Cortex of kidney (tissue), 1 donor: ENCODE measurements at places on chromosomes 6 and 20.

DNA sequence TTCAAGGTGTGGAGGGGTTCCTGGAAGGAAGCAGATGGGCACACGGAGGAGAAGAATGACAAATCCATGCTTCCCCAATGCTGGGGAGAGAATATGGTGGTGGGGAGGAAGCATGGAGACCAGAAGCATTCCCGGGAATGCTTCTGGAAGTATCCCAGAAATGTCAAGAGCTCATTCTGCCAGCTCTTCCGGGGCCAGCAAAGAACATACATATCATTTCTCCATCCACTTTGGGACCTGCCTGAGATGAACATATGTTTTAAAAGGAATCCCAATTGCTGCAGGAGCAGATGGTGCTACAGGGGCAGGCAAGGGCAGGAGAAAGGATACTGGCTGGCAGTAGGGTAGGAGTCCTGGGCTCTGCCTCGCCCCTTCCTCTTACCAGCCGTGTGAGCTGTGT is 37.9 kb upstream of the CCDC167 start:
- DNase-seq: no peak

DNA sequence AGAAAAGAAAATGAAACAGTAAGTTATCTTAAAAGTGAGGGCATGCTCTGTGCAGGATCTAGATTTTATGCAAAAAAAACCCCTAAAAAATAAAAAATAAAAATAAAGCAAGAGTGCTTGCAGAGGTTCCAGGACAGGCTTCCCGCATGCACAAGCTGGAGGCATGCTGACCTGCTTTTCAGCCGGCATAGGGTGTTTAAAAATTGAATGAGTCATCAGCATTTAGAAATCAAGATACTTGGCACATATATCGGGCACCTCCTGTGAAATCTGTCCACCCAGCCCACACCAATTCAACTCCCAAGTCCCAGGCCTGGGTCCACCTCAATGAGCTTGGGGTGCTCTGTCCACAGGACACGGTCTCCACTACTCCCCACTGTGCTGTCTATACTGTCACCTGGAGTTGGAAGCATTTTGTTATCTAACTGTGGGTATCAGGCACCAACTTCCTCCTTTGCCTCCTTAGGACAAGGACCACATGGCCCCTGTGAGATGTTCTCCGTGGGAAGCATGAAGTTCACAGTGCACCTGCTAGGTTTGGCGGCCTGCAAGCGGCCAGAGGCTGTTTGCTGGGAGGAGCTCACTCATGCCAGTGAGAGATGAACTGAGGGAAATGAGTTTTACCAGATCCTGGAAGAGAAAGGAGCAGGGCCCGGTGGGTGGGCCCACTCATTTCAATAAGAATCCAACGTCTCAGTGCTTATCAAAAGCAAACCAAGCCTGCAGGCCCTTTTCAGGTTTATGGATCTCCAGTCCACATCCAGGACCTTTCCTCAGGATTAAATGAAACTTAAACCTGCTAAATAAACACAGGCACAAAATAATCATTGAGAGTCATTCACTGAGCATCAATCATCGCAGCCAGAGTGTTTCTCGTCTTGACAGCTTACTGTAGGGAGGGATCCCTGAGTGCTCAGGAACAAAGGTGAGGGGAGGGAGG is 121.1 kb downstream of the FOXA2 start:
- DNase-seq: no peak

DNA sequence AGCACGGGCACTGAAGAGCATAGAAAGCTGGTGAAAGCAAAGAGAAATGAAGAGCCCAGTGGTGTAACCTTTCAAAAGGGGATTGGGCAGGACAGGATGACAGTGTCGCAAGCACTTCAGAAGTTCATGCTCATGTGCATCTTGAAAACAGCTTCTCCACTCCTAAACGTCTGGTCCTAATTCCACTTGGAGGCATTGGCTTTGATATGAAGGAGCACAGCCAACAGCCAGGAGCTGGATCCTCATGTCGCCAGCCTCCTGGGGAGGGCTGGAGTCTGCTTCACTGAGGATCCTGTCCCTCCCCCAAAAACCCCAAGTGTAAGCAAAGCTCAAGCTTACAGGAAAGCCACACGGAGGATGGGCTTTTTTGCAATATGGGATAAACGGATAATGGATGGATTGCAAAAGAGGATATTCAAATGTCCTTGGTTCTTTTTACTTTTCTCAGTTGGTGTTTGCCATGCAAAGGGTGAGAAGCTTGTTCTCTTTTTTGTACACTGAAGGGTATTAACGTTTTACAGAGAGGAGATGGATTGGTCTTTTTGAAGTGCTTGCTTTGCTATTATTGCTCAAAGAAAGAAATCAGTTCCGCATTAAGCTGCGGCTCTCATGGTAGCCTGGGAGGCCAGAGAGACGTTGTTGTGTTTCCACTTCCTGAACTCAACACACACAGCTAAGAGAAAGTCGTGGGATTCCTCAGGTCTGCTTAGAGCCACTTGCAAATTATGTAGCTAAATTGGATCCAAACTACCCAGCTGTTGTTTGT is 92.2 kb downstream of the SIM1 start:
- DNase-seq: no peak

GRCh38 chr6:133758815-133759335 is 130.0 kb upstream of the TCF21 start:
- DNase-seq: no peak

DNA sequence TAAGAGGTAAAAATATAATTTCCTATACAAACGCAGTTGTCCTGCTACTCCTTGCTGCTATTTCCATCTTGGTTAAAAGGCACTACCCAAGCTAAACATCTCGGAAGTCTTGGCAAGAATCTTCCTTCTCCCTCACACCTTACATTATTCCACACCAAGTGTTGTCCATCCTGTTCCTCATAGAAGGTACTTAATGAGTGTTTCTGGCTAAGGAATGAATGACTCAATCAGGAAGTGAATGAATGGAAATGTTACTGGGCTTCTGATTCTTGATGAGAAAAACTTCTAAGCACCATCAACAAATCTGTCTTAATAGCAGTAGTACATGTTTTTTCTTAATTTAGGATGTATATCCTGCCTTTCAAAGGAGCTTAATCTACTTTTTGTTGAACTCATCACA is 40.6 kb upstream of the RSPO3 start:
- no peak for DNase-seq

DNA sequence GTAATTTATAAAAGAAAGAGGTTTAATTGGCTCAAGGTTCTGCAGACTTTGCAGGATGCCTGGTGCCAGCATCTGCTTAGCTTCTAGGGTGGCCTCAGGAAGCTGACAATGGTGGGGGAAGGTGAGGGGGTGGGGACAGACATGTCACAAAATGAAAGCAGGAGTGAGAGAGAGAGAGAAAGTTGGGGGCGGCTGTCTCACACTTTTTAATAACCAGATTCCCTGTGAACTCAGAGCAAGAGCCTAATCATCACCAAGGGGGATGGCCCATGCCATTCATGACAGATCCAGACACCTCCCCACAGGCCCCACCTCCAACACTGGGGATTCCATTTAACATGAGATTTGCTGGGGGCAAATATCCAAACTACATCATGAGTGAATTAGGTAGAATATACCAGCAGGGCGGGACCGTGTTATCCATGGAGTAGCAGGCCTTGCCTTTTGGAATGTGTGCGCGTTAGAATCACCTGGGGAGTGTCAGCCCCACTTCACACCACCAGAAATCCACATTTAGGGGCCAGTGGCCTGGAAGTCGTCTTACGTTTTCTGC is 258.8 kb downstream of the CDH4 start:
- no peak for DNase-seq

DNA sequence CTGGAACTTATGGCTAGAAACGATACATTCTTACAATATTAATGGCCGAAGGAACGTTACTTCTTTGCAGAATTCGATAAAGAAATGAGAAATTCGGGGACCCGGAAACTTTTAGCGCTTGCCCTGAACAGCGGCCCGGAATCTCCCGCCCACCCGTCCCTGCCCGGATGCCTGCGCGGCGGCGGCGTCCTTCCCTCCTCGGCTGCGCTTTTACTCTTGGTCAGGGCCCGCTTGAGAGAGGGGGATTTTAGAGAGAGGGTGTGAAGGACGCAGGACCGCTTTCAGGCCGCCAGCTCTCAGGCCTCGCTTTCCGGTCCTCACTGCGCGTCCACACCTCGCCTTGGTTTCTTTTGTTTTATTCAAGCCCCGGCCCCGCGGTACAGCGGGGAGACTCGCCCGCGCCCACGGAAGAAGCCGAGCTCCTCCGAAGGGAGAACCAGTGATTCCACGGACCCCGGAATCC is 243.7 kb downstream of the ARID1B start:
- DNase-seq: no peak

DNA sequence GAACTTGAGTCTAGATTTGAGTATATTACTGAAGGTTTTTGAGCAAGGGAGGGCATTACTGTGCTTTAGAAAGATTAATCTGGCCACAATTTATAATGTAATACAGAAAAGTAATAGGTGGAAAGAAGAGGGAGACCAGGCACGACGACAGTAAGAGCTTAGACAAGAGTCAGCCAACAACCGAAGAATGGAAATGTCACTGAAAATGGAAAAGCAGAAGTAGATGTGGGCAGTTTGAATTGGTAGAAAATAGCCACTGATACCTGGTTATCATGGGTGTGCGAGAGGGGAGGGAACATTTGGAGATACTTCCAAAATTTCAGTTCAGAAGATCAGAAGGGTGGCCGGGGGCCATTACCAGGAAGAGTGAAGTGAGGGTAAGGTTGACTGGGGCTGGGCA is 339.1 kb downstream of the UTRN start:
- no peak for DNase-seq

- DNase-seq: no peak
Observed at GRCh38 chr20:59976156-59976782, 18.0 kb downstream of the CDH26 start.

- DNase-seq: no peak
Observed at GRCh38 chr20:54113566-54113965, 43.2 kb upstream of the BCAS1 start.

- DNase-seq: no peak
Observed at GRCh38 chr6:14965424-14966075, 280.3 kb upstream of the JARID2 start.

DNA sequence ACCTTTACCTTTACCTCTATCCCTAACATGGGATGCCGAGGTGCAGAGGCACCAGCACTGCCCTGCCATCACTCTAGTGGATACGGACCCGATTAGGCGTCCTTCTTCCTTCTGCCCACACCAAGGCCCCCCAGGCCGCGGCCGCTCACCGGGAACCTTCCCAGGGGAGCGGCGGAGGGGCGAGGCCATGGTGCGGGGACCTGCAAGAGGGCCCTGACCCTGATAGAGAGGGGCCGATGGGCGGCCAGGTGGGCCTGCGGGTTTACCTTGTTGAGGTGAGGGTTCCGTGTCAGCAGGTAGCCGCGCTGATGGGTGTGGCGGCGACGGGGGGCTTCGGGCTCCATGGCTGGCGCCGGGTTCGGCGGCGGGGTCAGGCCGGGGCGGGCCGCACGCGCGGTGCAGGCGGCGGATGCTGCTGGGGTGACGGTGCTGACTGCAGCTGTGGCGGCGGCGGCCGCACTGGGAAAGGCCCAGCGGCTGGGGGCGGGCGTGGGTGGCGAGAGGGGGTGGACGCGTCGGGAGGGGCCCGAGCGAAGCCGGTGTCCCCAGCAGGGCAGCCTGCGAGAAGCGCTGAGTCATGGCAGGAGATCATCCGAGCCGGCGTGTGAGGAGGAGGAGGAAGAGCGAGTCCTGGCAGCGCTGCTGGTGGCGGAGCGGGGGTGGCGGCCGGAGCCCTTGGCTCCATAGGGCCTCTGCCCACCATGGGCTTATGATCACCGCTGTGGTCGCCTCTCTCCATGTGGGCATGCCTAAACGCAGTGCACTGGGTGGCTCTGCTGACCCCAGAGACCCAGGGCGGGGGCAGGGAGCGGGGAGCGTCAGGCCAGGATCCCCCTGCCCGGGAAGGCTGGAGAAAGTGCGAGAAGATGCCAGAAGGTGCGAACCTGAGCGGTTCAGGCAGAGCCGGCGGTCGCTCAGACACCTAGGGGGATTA is at the start of gene ME1:
TSS of gene ME1 (minus strand) at position 441 of the 934 bp plus-strand sequence. CDS start at position 344, 97 bp downstream.
- DNase-seq: no peak

DNA sequence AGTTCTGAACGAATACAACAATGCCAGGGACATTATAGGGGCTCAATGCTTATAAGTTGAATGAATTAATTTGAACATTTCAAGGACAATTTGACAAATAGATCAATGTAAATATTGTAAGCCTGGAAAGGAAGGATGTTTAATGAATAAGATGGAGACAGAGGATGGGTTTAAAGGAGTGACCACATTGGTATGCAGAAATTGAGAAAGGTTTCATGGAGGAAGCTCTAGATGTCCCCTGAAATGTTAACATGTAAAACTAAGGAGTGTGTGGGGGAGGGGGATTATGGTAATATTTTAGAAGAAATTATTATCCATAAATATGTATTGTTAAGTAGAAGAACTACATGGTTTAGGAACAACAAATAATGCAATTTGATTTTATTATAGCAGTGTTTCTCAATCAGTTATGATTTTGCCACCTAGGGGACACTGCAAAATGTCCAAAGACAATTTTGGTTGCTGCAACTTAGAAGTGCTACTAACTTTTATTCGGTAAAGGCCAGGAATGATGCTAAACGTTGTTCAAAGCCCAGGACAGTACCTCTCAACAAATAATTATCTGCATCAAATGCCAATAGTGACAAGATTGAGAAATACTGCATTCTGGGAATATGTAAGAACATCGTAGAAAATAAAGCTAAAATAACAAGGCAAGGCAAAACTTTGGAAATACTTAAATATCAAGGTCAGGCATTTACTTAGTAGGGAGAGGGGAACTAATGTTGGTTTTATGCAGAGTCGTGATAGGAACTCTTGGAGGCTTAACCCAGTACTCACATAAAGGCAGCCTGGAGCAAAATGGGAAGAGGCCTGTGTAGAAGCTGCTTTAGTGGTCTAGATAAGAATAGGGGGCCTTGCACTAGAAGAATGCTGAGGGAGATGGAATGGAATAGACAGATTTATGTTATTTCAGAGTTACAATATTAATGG is 686.9 kb upstream of the CITED2 start:
- no peak for DNase-seq

GRCh38 chr6:135052939-135053338 is 1.7 kb downstream of the HBS1L start:
- DNase-seq: no peak

GRCh38 chr6:10081075-10081474 is 333.8 kb downstream of the TFAP2A start:
- DNase-seq: no peak

GRCh38 chr6:155354167-155354566 is 39.9 kb upstream of the TFB1M start:
- DNase-seq: no peak

GRCh38 chr6:129608886-129609537 is 101.0 kb downstream of the ARHGAP18 start:
- DNase-seq: no peak
